Peyer's patch (tissue), 4 donors: ENCODE measurements at places on chromosomes 5 and 9. TPM values are rescaled to one million over a fixed set of nuclear protein-coding genes. Genes with fewer than 3 reads are reported as not detected.

- no peak for DNase-seq
These were observed 340.9 kb upstream of the KIF2A start for GRCh38 chr5:61965069-61965468.

- no peak for DNase-seq
These were observed 157.2 kb upstream of the CDH18 start for GRCh38 chr5:20145240-20145639.

DNA sequence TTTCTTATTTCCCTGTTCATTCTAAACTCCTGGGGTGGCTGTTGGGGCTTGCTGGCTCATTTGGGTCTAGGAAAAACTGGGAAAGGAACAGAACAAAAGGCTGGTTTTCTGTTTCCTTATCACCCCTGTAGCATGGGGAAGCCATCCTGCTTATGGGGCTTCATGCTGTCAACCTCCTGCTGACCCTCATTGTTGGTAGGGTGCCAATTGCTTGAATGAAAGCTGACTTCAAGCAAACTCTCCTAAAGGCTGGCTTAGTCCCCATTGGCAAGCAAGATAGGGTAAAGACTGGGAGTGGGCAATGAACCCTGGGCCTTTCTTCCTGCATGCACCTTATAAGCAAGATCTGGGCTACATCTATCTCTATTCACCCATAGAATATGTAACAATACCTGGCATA, 511.6 kb downstream of the DMAC1 start:
- DNase-seq = no peak

DNA sequence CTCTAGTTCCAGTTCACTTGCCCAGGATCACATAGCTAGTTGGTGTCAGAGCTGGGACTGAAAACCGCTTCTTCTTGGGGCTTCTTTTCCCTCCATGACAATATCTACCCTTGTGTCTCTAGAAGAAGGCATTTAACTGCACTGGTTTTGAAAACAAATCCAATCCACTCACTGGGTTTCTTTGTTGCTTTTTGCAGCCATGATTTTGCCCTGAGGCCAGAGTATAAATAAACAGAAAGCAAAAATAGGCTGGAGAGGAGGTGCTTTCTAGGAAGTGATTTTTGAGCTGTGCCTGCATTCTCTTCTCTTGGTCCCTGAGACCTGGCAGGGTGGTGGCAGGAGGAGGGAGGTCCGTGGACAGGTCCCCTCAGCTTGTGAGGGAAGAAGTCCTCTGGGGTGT, 6.9 kb upstream of the TRIO start:
- no peak for DNase-seq

DNA sequence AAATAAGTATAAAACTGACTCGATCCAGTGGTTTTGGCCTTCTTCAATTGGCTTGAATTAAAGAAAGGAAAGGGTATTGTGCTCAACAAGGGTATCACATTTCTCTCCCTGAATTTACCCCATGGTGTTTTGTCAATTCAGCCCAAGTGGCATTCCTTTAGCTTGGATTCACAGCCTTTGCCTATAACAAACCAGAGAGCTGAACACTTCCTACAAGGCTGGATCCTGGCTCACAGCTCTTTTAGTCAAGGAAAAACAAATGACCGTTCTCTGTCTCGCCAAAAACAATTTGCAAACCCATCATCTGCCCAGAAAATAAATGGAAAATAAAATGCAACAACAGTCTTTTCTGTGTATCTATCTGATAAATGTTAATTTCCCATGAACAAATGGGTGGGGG, 5.7 kb downstream of the ZNF366 start:
- no peak for DNase-seq

DNA sequence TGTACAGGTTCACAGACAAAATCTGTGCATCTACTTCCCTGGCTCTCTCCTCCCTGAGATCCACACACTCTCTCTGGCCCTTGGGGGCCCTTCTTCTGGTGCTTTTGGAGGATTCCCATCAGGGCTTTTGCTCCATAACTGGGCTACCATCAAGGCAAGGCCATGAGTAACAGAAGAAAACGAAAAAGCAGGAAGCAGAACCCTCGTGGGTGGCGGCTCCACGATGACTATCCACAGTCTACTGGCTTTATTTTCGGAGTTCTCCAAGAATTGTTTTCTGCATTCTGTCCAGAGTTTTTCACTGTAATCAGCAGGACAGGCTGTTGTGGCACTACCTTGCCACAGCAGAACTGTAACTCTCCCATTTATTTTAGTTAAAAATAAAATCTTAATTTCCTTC, 19.9 kb downstream of the PNPLA7 start:
- no peak for DNase-seq

DNA sequence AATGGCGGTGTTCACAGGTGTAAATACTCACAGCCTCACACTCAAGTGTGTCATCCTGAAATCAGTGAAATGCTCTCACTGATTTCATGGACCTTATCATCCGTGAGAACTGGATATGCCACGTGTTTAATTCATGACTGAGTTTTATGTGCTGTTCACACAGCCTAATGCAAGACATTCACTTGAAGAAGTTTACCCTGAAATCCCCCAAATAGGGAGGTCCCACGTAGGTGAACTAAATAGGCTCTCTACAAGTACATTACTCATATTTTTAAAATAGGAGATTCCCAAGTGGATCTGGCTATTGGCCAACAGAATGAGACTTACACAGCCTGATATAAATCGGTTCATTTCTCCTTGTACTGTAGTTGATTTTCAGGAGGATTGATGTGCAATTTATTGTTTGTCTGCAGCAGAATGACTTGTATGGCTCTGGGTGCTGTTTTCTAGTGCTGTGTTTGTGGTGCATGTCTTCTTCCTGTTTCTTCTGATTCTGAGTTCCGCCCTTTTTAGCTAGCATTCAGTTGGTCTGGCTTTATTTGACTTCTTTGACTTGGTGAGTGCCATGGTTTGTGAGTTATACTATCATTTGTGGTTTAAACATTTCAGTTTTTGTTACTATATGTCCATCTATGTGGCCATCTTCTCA, 25.1 kb downstream of the TRIO start:
- no peak for DNase-seq

DNA sequence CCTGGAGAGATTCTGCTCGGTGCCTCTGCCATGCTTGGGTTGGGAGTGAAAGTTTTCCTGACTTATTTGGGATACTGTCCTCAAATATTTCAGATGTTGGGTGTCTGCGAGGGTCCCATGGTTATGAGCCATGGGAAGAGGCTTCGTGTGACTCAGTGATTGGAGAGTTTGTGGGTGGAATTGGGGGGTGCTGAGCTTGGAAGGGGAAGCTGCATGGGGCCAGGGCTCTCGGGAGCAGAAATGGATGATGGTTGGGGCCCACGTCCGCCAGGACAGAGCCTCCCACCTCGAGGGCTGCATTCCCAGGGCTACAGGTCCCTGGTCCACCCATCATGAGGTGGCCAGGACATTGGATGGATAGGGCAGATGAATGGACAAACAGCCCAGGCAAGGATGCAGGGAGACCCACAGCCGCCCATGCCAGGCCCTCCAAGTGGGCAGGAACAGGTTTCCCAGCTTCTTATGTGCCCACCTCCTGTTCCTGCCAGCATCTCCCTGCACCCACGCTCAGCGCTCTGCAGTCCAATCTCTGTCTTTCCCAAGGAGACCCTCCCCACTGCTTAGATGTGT, 5.5 kb downstream of the OBP2B start:
- no peak for DNase-seq

DNA sequence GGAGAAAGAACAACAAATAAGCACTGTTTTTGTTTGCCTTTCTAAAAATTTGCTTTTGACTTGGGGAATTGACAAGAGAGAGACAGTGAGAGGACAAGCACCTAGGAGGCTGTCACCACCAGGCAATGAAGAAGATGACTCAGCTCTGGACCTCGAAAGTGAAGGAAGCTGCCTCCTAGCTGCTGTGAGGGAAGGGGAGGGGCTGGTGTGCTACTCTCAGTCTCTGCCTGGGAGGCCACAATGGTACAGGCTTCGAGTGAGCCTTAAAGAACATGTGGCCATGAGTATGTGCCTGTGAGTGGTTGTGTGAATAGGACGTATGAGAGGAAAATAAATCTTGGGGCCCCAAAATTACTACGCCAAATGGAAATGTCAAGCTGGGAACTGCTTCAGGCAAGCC, 7.1 kb upstream of the PLK2 start:
- peak; percentile 51 for DNase-seq

DNA sequence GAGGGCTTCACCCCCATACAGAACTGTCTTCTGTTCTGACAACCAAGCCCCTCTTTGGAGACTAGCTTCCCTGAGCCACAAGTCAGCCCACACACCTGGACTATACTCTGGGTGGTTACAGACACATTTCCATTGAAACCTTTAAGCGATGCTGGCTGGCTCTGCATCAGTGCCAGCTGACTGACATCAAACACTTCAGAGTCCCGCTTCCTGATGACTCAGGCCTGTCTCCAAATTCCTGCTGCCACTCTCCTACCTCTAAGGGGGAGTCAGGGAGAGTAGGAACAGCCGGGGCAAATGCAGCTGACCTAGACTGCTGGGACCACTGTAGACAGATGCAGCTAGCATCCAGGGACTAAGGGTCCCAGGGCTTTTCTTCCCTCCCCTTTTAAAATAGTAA, 59.4 kb downstream of the SIL1 start:
- no peak for DNase-seq

GRCh38 chr9:124631326-124631725, 124.1 kb upstream of the NR5A1 start:
- DNase-seq = no peak

- no peak for DNase-seq
These were observed 26.6 kb upstream of the DAB2 start for GRCh38 chr5:39451276-39451941.

GRCh38 chr5:137695651-137696428, 40.0 kb downstream of the KLHL3 start:
- DNase-seq = no peak

- DNase-seq = no peak
These were observed 158.0 kb downstream of the DEPDC1B start for GRCh38 chr5:60541980-60542379.

- no peak for DNase-seq
These were observed 103.9 kb downstream of the SPOCK1 start for GRCh38 chr5:137395011-137395755.

GRCh38 chr5:126023994-126024441, 399.2 kb upstream of the GRAMD2B start:
- DNase-seq = no peak

DNA sequence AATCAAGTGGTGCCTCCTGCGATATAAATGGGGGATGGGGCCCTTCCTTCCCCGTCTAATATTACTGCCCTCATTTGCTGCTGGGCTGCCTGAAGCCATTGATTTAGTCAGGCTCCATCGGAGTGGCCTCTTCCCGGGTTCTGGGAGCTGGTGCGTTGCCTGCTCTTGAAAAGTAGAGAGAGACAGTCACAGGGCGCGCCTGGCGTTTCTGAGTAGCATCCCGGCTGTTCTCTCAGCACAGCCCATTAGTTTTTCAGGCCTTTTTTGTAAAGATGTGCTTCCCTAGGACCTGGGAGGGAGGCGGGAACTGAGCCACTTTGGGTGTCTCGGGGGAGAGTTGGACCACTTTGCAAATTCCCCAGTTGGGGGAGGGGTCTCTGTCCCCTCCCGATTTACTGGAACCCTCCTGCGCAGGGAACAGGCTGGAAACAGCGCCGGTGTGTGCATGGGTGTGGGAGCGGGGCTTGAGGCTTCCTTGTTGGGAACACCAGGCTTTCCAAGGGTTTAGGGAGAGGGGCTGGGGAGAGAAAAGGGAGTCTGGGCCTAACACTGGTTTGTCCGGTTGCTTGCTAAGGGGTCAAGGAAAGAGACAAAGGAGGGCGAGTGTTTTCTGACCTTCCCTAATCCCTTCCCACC, 4.7 kb downstream of the PRDM6 start:
- DNase-seq = no peak

DNA sequence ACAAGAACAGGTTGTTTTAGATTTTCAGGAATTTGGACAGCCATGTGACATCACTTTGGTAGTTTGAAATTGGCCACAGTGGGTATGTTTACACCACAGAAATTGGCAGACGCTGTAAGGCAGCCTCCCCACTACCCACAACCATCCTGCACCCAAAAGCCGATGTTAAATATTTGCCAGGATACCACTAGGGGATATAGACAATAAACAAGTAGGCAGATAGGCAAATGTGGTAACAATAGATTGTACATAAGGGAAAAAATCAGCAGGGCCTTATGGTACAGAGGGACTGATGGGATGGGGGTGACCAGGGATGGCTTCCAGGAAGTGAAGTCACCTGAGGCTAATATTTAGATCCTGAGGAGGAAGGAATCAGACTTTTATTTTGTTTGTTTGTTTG, 31.1 kb upstream of the DUSP1 start:
- no peak for DNase-seq

- DNase-seq = no peak
These were observed 74.9 kb downstream of the GTF3C4 start for GRCh38 chr9:132744881-132745755.

DNA sequence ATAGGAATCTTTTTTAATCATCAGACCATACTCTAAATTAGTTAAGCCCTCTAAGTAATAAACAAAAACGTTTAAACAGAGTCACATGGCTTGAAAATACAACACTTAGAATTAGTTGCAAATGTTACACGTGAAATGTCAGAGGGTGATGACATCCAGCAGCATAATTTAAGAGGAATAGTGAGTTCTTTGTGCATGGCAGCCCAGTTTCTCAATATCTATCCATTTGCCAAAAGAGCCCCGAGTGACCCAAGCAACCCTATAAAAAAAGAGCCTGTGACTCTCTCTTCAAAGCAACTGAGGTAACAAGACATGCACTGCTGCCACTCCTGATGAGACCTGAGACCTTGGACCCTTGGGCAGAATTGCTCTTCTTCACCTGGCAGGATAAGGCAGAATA, 96.9 kb upstream of the RASA1 start:
- no peak for DNase-seq

DNA sequence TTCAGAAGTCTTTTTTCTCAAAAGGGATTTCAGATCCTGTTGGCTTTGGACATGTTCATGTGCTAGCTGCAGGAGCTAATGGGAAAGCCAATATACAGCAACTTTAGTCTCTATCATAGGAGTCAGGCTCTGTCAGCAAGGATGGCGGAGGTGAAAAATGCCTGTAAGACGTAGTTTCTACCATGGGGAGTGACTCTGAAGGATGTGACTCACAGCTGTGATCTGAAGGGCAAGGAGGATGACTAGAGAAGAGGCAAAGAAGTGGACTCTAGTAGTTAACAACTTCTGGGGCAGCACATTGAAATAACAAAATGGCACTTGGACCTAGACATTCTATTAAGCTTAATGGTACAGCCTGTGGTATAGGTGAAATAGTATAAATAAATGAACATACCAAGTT, 3.1 kb upstream of the NDUFS4 start:
- no peak for DNase-seq

Gene ZNF462
- 16.1 TPM for total RNA-seq

Gene SH3GLB2
- total RNA-seq = 163 TPM

Gene GFRA3
- total RNA-seq = not detected

Gene SLC36A2
- not detected for total RNA-seq

Gene CDO1
- total RNA-seq = 1.2 TPM

Gene CLIC3
- not detected for total RNA-seq

Gene GHR
- 5.0 TPM for total RNA-seq

Gene SV2C
- 0.27 TPM for total RNA-seq

Gene CDHR2
- 823 TPM for total RNA-seq

Gene OLFML2A
- total RNA-seq = 9.1 TPM

Gene GABRA6
- total RNA-seq = not detected
